Caco-2 (cell line): ENCODE measurements at places on chromosomes 1 and 21.

- H3K27me3 ChIP-seq, result no peaks in the 10 kb centered on the region; the same call in 1 of the 2 replicates
- H3K4me3 ChIP-seq, result no peak overlapping the region
- peaks cover 10% of the 10 kb centered on the region for H3K4me1 ChIP-seq
- no peak overlapping the region for H3K27ac ChIP-seq
- DNase-seq, result no peak
Measured at GRCh38 chr1:181438013-181438412, 45.3 kb upstream of the CACNA1E start.

GRCh38 chr1:154682254-154682653 lies 74.3 kb upstream of the ADAR start:
- no peaks in the 10 kb centered on the region for H3K4me1 ChIP-seq
- no peak overlapping the region for H3K4me3 ChIP-seq
- no peaks in the 10 kb centered on the region for H3K36me3 ChIP-seq
- no peak for DNase-seq
- H3K27me3 ChIP-seq, result no peaks in the 10 kb centered on the region

- H3K4me3 ChIP-seq, result no peak overlapping the region
- no peak overlapping the region for H3K27ac ChIP-seq
- no peaks in the 10 kb centered on the region for H3K36me3 ChIP-seq
- no peak for DNase-seq
- no peaks in the 10 kb centered on the region for H3K27me3 ChIP-seq
Measured at GRCh38 chr1:207958376-207959139, 47.6 kb upstream of the CD34 start.

GRCh38 chr1:222015686-222016085 lies 273.8 kb upstream of the DUSP10 start:
- no peaks in the 10 kb centered on the region for H3K36me3 ChIP-seq
- H3K4me3 ChIP-seq, result no peak overlapping the region
- no peak overlapping the region for H3K27ac ChIP-seq
- DNase-seq, result no peak

- H3K4me3 ChIP-seq, result no peak overlapping the region
- no peaks in the 10 kb centered on the region for H3K36me3 ChIP-seq
- no peak for DNase-seq
- H3K27me3 ChIP-seq, result no peaks in the 10 kb centered on the region
- H3K4me1 ChIP-seq, result no peaks in the 10 kb centered on the region
Measured at GRCh38 chr1:229971141-229971540, 95.9 kb upstream of the GALNT2 start.

DNA sequence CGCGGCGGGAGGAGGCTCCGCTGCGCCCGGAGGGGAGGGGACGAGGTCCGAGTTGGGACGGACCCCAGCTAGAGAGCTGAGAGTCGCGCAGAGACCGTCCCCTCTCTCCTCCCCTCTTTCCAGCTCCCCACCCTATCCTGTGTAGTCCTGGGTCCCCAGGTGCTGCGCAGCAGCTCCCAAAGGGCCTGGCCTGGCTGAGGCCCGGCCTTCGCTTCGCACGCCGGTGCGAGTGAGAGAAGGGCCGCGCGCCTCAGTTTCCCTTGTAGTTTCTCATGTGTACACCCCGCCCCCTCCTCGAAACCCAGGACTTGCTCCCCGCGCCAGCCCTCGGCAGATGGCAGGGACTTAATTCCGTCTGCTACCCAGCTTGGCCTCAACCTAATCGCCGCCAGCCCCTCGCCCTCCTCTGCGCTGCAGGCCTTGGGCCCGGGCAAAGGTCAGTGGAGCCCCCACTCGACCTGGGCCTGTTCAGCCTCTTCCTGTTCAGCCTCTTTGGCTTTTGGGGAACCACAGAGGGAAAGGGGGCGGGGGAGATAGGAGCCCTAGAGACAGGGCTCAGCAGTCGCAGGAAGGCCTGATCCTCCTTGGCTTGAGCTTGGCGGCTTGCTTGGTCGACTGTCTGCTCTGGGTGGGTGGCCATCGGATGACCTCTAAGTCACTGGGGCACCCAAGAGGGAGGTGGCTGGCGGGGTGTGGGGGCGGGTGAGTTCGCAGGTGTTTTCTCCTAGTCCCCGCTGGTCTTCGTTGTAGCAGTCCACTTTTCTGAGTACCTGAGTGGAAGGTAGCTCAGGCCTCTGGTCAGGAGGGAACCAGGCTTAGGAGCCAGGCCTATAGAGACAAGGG lies 1.0 kb downstream of the ZNF687 start:
- peaks cover 4% of the 10 kb centered on the region for H3K36me3 ChIP-seq
- peak overlapping the region; percentile 74 for H3K4me3 ChIP-seq
- H3K27me3 ChIP-seq, result no peaks in the 10 kb centered on the region
- no peak for DNase-seq
- 0 out of 2 replicates have a peak, but pooled peaks cover 4% of the 10 kb centered on the region for H3K4me1 ChIP-seq

GRCh38 chr1:66873111-66873510 lies 51.5 kb downstream of the DNAI4 start:
- no peak overlapping the region for H3K4me3 ChIP-seq
- no peaks in the 10 kb centered on the region for H3K4me1 ChIP-seq
- no peak for DNase-seq
- H3K36me3 ChIP-seq, result no peaks in the 10 kb centered on the region

DNA sequence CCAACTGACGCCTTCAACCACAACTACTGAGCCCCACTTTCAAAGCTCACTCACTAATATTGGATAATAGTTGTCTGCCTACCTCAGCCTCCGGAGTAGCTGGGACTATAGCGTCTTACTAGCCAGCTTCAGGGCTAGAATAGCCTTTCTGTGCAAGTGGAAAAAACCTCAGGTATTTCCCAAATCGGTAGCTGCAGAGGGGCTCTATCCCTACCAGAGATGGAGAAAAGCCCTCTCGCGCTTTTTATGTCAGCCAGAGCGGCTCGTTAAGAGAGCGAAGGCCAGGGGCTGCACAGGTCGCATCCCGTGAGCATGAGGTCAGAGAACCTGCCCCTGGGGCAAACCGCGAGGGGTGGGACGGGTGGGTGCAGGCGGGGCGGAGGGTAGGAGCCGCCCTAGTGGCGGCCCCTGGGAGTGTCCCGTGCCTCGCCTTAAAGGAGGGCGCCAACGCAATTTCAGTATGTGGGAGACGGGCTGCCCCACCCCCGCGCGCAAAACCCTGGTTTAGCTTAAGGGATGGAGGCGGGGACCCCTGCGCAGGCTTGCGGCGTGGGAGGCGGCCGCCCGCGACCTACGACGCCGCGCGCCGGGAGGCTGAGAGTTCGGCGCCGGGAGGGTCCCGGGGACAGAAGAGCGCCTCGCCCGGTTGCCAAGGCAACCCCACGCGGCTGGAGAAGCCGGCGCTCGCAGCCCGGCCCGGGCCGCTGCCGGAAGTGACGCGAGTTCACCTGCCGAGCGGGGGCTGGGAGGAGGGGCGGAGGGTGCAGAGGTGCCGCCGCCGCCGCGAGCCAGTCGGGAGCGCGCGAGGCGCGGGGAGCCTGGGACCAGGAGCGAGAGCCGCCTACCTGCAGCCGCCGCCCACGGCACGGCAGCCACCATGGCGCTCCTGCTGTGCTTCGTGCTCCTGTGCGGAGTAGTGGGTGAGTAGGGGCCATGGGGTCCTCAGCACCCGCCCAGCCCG lies at the start of gene CXADR:
Gene CXADR (plus strand): TSS at position 791 of the 961 bp plus-strand sequence. CDS start 87 bp downstream, at position 878.
- DNase-seq, result peak; percentile 95
- H3K36me3 ChIP-seq, result 0 out of 2 replicates have a peak, but pooled peaks cover 1% of the 10 kb centered on the region
- peak within 1 kb of the TSS; percentile 89 for H3K27ac ChIP-seq
- no peaks in the 10 kb centered on the region for H3K27me3 ChIP-seq
- peak within 1 kb of the TSS; percentile 92 for H3K4me3 ChIP-seq

- no peaks in the 10 kb centered on the region for H3K27me3 ChIP-seq
- no peak overlapping the region for H3K27ac ChIP-seq
- H3K36me3 ChIP-seq, result no peaks in the 10 kb centered on the region
Measured at GRCh38 chr1:1978108-1978507, 25.5 kb downstream of the CFAP74 start.

DNA sequence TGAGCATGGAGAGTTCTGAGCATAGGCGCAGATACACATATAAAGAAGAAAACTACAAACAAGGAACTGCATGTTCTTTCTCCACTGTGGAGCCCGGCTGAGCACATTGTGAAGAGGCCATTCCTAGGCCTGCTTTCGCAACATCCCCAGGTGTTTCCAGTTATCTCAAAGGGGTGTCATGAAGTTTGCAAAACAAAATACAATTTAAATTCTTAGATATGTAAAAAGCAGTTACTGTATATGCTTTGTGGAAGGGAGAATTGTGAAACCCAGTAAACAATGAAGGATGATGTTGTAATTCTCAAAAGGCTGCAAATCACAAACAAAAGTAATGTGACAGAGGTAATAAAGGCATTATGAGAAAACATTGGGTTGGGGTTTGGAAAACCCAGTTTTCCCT lies 98.6 kb upstream of the ZNF644 start:
- H3K36me3 ChIP-seq, result no peaks in the 10 kb centered on the region
- no peak overlapping the region for H3K4me3 ChIP-seq

DNA sequence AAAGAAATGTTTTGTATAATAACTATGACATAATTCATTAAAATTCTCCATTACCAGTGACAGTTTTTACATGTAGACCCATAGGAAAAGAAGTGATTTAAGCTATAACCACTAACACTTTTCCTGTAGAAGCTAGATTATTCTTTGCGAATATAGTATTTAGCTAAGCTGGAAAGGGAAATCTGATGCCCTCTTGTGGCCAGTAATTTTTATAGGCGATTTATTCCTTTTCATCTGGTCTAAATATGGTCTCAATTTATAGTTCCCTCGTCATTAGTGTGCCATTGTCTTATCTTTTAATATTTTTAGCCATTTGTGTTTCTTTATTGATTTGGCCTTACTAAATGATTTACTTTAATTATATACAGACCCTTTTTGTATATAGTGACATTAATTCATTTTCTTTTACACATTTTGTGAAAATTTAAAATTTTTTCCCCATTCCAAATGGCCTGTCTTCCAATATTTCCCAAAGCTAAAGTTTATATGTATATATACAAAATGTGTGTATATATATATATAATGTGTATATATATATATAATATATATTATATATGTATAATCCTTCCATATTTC lies 26.7 kb downstream of the BTG3 start:
- H3K4me3 ChIP-seq, result no peak overlapping the region
- peaks cover 8% of the 10 kb centered on the region for H3K4me1 ChIP-seq
- DNase-seq, result no peak
- H3K36me3 ChIP-seq, result no peaks in the 10 kb centered on the region

GRCh38 chr1:44425341-44426082 lies 20.5 kb downstream of the RNF220 start:
- no peak overlapping the region for H3K27ac ChIP-seq
- DNase-seq, result no peak
- no peaks in the 10 kb centered on the region; the same call in 1 of the 2 replicates for H3K27me3 ChIP-seq
- H3K36me3 ChIP-seq, result no peaks in the 10 kb centered on the region
- H3K4me3 ChIP-seq, result no peak overlapping the region

- H3K27ac ChIP-seq, result no peak overlapping the region
- no peaks in the 10 kb centered on the region for H3K4me1 ChIP-seq
Measured at GRCh38 chr1:63238721-63239120, 83.6 kb upstream of the FOXD3 start.

- no peaks in the 10 kb centered on the region for H3K36me3 ChIP-seq
- no peak overlapping the region for H3K4me3 ChIP-seq
- no peak for DNase-seq
- no peaks in the 10 kb centered on the region for H3K4me1 ChIP-seq
Measured at GRCh38 chr1:241603731-241604245, 36.4 kb downstream of the CHML start.

DNA sequence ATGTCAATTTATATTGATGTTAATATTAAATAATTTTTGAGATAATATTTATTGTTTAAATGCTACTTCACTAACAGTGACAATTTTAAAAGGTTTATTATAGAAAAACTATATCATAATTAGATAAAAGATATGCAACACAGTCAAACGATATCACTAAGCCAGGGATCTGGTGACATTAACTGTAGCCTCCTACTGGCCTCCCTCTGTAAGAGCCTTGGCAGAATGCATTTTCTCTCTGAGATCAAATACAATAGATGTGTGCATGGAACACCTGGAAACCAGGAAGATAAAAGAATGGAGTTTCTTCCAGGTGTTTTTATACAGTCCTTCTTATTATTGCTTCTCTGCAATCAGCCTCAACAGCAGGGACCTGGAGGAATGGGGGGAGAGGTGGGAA lies 1762.1 kb downstream of the BRINP3 start:
- DNase-seq, result no peak
- no peaks in the 10 kb centered on the region for H3K36me3 ChIP-seq
- no peaks in the 10 kb centered on the region for H3K27me3 ChIP-seq
- H3K4me3 ChIP-seq, result no peak overlapping the region
- H3K4me1 ChIP-seq, result no peaks in the 10 kb centered on the region

GRCh38 chr21:45468971-45469272 lies 64.0 kb downstream of the COL18A1 start:
- peaks cover 40% of the 10 kb centered on the region for H3K4me1 ChIP-seq
- no peak for DNase-seq
- H3K27me3 ChIP-seq, result no peaks in the 10 kb centered on the region
- no peak overlapping the region for H3K4me3 ChIP-seq
- no peak overlapping the region for H3K27ac ChIP-seq

GRCh38 chr1:41032147-41032546 lies 10.6 kb upstream of the SLFNL1 start:
- no peaks in the 10 kb centered on the region for H3K4me1 ChIP-seq
- no peak overlapping the region for H3K27ac ChIP-seq
- H3K36me3 ChIP-seq, result no peaks in the 10 kb centered on the region
- no peaks in the 10 kb centered on the region for H3K27me3 ChIP-seq
- DNase-seq, result no peak

DNA sequence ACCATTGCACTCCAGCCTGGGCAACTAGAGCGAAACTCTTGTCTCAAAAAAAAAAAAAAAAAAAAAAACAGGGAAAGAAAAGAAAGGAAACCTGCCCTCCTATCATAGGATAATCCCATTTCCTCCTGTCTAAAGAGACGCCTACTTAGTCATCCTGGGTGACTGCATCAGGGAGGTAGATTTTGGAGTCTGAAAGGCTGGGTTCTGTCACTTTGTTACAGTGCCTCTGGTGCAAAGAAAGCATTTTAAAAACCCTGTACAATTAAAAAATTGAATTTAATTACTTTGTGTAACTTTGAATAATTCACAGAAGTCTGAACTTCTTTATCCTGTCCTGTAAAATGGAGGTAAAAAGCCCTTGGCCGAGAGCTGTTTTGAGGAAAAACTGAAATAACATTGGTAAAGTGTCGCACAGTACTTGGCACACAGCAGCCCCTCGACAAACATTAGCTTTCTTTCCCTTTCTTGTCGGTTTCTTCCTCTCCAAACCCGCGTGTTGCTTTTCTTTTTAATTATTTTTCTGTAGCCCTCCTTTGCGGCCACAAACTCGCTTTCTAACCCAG lies 657 bp upstream of the HDAC1 start:
- H3K27me3 ChIP-seq, result no peaks in the 10 kb centered on the region
- H3K4me1 ChIP-seq, result no peaks in the 10 kb centered on the region
- H3K36me3 ChIP-seq, result no peaks in the 10 kb centered on the region
